Bronchus fibroblast of lung (primary cell): ENCODE measurements at places on chromosomes 13 and 19. TPM values are rescaled to one million over a fixed set of nuclear protein-coding genes. Genes with fewer than 3 reads are reported as not detected.

APOC4 gene
- not detected in 2 replicates for total RNA-seq

OSCAR gene
- total RNA-seq, result under 0.01 TPM in 1 of 2 replicates, not detected in the other

EFNB2 gene
- total RNA-seq, result 28.4 and 29.6 TPM in 2 replicates

PRKACA gene
- total RNA-seq, result 54.0 and 57.4 TPM in 2 replicates

KMT5C gene
- total RNA-seq, result 5.5 and 7.4 TPM in 2 replicates

GPR4 gene
- total RNA-seq, result under 0.01 and 0.17 TPM in 2 replicates

CABP5 gene
- total RNA-seq, result not detected in 2 replicates

ZNF17 gene
- total RNA-seq, result 3.4 and 4.7 TPM in 2 replicates

KLK12 gene
- not detected in 2 replicates for total RNA-seq

SLC10A2 gene
- not detected in 2 replicates for total RNA-seq

SIX5 gene
- total RNA-seq, result 12.6 and 15.3 TPM in 2 replicates

FUT2 gene
- not detected in 2 replicates for total RNA-seq

FLT3LG gene
- total RNA-seq, result 2.4 and 5.6 TPM in 2 replicates

CYP2A7 gene
- not detected in 2 replicates for total RNA-seq

TMEM150B gene
- total RNA-seq, result not detected in 2 replicates

LGALS14 gene
- not detected in 2 replicates for total RNA-seq

ELANE gene
- 0.15 and 0.50 TPM in 2 replicates for total RNA-seq

RAB4B gene
- 32.6 and 39.8 TPM in 2 replicates for total RNA-seq

MPND gene
- total RNA-seq, result 3.5 and 4.8 TPM in 2 replicates

MARK4 gene
- total RNA-seq, result 12.8 and 14.0 TPM in 2 replicates

CYP4F8 gene
- not detected in 2 replicates for total RNA-seq

HCST gene
- total RNA-seq, result not detected in 2 replicates

MCEMP1 gene
- total RNA-seq, result not detected in 2 replicates

HSD17B14 gene
- total RNA-seq, result 2.7 and 6.5 TPM in 2 replicates

FSD1 gene
- 24.4 and 28.6 TPM in 2 replicates for total RNA-seq

PLEKHF1 gene
- 18.7 and 19.3 TPM in 2 replicates for total RNA-seq

KLK10 gene
- total RNA-seq, result not detected in 2 replicates
